ENCODE measurements at places on chromosomes 3 and 15. TPM values are rescaled to one million over a fixed set of nuclear protein-coding genes. Genes with fewer than 3 reads are reported as not detected.

- H3K36me3 ChIP-seq = 0 out of 2 replicates have a peak, but pooled peaks cover under 1% of the 10 kb centered on the region
- no peaks in the 10 kb centered on the region for H3K4me1 ChIP-seq
- no peaks in the 10 kb centered on the region for H3K27me3 ChIP-seq
- no peak overlapping the region for H3K4me3 ChIP-seq
Observed at GRCh38 chr15:85571780-85572179, 191.4 kb downstream of the AKAP13 start.

- 0 out of 2 replicates have a peak, but pooled peaks cover 3% of the 10 kb centered on the region for H3K36me3 ChIP-seq
- H3K27me3 ChIP-seq = no peaks in the 10 kb centered on the region
- peaks cover under 1% of the 10 kb centered on the region for H3K4me1 ChIP-seq
- DNase-seq = no peak
- H3K27ac ChIP-seq = no peak overlapping the region
Observed at GRCh38 chr3:194637066-194637465, 3.8 kb upstream of the TMEM44 start.

DNA sequence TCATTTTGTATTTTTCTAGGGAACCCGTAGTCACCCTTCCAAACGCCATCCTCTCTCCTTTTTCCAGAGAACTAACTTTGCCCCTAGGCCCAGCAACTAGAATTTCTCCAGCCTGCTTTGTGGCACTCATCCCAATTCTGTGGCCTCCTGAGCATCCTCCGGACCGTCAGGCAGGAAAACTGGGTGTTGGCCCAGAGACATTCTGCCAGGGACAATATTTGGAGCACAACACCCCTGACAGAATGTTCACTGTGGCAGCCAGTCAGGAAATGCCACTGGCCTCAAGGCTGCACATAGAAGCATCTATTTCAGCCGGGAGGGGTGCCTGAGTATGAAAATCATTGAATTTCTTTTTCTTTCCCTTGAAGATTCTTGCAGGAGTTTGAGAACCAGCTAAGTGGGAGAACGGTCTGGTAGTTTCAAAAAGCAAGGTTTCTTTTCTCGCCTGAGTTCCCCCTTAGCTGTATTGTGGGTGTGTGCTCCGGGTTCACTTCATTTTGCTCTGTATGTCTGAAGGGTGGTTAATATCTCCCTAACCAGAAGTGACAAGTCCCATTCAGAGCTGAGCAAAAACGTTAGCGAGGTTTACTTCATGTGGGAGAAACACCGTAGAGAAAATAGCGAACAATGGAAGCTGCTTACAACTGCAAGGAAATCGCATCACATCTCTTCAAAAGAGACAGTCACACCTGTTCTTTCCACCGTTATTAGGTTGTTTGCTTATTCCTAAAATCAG lies 108.1 kb upstream of the TPM1 start:
- no peaks in the 10 kb centered on the region for H3K27me3 ChIP-seq
- H3K4me3 ChIP-seq = no peak overlapping the region
- H3K27ac ChIP-seq = peak overlapping the region; percentile 14
- no peaks in the 10 kb centered on the region for H3K36me3 ChIP-seq

DNA sequence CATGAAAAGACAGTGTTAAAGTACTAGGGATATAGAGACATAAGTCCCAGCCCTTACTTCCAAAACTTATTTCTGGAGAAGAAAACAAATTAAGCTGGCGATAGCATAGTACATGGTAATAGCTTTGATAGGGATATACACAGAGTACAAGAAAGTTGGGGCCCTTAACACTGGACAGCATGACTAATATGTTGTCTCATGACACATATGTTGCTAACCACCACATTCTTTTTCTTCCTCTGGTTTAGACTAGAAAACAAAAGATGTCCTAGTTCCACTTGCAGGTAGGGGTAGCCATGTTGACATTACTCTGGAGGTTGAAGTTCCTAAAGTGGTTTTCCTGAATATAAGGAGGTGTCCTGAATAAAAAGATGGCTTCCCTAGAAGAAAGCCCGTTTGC lies 75.3 kb downstream of the RFX7 start:
- no peak for DNase-seq
- no peaks in the 10 kb centered on the region for H3K27me3 ChIP-seq
- no peak overlapping the region for H3K27ac ChIP-seq
- peaks cover 3% of the 10 kb centered on the region for H3K36me3 ChIP-seq
- no peak overlapping the region for H3K4me3 ChIP-seq

GRCh38 chr15:84752700-84753099 lies 4.3 kb downstream of the ZNF592 start:
- H3K27ac ChIP-seq = no peak overlapping the region
- peaks cover 27% of the 10 kb centered on the region for H3K4me1 ChIP-seq
- DNase-seq = no peak
- H3K27me3 ChIP-seq = no peaks in the 10 kb centered on the region
- no peak overlapping the region for H3K4me3 ChIP-seq
- no peaks in the 10 kb centered on the region for H3K36me3 ChIP-seq

- DNase-seq = no peak
- H3K27ac ChIP-seq = no peak overlapping the region
- no peaks in the 10 kb centered on the region for H3K27me3 ChIP-seq
- H3K4me1 ChIP-seq = no peaks in the 10 kb centered on the region
- H3K4me3 ChIP-seq = no peak overlapping the region
- no peaks in the 10 kb centered on the region for H3K36me3 ChIP-seq
Observed at GRCh38 chr3:104044002-104044401, 1322.7 kb upstream of the ALCAM start.

GRCh38 chr3:82618594-82618993 lies 857.1 kb upstream of the GBE1 start:
- H3K4me3 ChIP-seq = no peak overlapping the region
- no peaks in the 10 kb centered on the region for H3K36me3 ChIP-seq
- H3K27me3 ChIP-seq = no peaks in the 10 kb centered on the region
- H3K27ac ChIP-seq = no peak overlapping the region
- no peaks in the 10 kb centered on the region for H3K4me1 ChIP-seq
- DNase-seq = no peak

GRCh38 chr3:24454856-24455255 lies 39.8 kb downstream of the THRB start:
- no peak overlapping the region for H3K4me3 ChIP-seq
- H3K27me3 ChIP-seq = no peaks in the 10 kb centered on the region
- H3K27ac ChIP-seq = no peak overlapping the region
- no peaks in the 10 kb centered on the region for H3K36me3 ChIP-seq

GRCh38 chr15:91100814-91101607 lies 954 bp downstream of the SV2B start:
- no peak for DNase-seq
- no peaks in the 10 kb centered on the region for H3K36me3 ChIP-seq
- H3K27ac ChIP-seq = no peak overlapping the region
- peak overlapping the region; percentile 57 for H3K4me3 ChIP-seq
- H3K27me3 ChIP-seq = peaks cover 50% of the 10 kb centered on the region
- H3K4me1 ChIP-seq = no peaks in the 10 kb centered on the region

GRCh38 chr3:33363113-33363800 lies 76.9 kb downstream of the UBP1 start:
- no peak overlapping the region for H3K4me3 ChIP-seq
- H3K36me3 ChIP-seq = no peaks in the 10 kb centered on the region
- DNase-seq = no peak
- H3K27ac ChIP-seq = no peak overlapping the region

GRCh38 chr15:27490867-27491595 lies 520.0 kb downstream of the GABRG3 start:
- H3K27ac ChIP-seq = no peak overlapping the region
- no peaks in the 10 kb centered on the region for H3K27me3 ChIP-seq
- H3K4me3 ChIP-seq = no peak overlapping the region
- no peak for DNase-seq

DNA sequence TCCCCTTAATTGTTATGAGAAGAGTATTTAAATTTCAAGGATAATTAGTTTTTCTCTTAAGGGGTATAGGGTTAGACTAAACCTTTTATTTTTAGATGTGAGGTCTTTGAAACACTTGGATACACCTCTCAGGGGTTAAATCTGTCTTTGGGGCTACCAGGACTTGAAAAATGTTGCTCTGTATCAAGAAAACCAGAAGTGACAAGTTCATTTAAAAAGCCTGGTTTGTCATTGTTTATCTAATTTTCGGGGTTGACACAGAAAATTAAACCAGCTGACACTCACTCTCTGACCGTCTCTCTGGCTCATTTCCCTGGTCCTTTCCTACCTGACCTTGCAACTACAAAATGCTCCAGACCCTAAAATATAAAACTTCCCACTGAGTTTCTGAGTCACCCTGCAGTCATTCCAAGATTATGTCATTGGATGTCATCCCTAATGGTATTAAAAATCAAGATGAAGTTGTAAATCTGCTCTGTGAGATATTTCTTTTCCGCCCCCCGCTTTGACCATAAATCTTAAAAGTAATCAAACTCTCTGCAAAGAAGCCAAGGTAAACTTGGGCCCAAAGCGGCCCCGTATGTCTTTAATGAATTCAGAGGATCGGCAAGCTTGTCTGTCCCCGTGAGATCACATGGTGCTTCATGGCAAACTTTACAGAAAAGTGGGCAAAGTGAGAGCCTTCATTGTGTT lies 32.9 kb upstream of the SKOR1 start:
- no peak overlapping the region for H3K4me3 ChIP-seq
- H3K36me3 ChIP-seq = no peaks in the 10 kb centered on the region
- no peak for DNase-seq
- no peaks in the 10 kb centered on the region for H3K27me3 ChIP-seq
- no peak overlapping the region for H3K27ac ChIP-seq

DNA sequence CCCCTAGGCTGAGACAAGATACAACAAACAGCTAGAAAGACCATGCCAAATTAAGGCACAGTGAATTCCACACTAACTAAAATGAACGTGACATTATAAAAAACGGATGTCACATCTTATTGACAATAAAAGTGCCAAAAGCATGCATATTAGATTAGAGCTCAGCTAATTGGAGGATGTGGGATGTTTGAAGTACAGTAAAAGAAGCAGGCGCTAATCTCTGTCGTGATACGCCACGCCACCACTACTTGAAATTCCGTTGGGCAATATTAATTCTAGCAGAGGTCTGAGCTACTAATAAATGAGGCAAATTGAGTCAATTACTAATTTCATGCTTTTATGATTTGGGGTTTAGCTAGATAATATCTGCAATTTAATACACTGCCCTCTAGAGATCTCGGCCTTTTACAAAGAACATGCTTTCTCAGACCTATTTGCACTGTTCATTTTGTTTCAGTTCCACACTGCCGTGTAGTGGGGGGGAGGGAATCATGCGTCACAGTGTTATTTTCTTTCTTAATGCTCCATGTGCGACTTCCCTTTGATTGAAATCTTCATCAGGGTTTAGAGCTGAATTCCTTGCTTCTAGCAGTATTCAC lies 52.9 kb upstream of the ROBO2 start:
- no peaks in the 10 kb centered on the region for H3K4me1 ChIP-seq
- no peaks in the 10 kb centered on the region for H3K36me3 ChIP-seq
- no peak for DNase-seq
- H3K4me3 ChIP-seq = no peak overlapping the region
- H3K27me3 ChIP-seq = no peaks in the 10 kb centered on the region

DNA sequence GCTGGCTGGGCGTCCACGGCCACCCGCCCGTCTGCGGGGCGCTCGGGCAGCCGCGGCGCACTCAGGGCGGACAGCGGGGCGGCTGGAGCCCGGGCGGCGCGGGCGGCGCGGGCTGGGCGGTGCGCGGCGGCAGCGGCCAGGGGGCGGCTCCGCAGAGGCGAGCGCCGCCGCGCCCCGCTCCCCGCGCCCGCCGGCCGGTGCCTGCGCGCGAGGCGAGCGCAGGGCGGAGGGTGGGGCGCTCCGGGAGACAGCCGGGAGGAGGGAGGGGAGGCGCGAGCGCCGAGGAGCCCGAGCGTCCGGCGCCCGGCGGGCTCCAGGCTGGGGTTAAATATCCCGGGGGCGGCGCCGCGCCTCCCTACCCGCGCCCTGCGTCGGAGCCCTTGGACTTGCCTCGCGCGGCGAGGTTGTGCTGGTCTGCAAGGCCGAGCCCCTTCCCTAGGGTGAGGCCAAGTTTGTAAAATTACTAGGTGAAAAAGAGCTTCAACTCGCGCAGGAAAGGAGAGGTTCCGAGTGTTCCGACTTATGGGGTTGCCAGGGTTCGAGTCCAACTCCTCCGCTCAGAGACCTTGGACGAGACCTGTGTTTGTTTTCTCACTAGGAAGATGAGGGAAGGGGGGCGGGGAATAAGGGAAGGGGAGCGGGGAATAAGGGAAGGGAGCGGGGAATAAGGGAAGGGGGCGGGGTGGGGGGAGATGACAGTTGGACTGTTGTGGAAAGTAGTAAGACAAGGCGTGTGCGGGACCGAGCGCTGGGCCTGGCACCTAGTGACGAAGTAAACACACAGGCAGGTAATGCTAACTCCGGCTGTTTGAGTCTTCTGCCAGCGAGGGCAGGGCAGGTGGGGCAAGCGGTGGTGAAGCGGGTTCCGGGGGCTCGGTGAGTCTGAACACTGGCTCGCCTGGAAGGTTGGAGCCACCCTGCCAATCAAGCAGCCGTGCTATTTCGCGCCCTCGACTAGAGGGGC lies at the start of gene TNFAIP8L3:
TNFAIP8L3 (minus strand) TSS at position 301 of the 964 bp plus-strand sequence. CDS start 311 bp downstream, outside the sequence.
- no peak within 1 kb of the TSS for H3K27ac ChIP-seq
- H3K4me3 ChIP-seq = peak within 1 kb of the TSS; percentile 57
- no peak for DNase-seq
- H3K4me1 ChIP-seq = no peaks in the 10 kb centered on the region

DNA sequence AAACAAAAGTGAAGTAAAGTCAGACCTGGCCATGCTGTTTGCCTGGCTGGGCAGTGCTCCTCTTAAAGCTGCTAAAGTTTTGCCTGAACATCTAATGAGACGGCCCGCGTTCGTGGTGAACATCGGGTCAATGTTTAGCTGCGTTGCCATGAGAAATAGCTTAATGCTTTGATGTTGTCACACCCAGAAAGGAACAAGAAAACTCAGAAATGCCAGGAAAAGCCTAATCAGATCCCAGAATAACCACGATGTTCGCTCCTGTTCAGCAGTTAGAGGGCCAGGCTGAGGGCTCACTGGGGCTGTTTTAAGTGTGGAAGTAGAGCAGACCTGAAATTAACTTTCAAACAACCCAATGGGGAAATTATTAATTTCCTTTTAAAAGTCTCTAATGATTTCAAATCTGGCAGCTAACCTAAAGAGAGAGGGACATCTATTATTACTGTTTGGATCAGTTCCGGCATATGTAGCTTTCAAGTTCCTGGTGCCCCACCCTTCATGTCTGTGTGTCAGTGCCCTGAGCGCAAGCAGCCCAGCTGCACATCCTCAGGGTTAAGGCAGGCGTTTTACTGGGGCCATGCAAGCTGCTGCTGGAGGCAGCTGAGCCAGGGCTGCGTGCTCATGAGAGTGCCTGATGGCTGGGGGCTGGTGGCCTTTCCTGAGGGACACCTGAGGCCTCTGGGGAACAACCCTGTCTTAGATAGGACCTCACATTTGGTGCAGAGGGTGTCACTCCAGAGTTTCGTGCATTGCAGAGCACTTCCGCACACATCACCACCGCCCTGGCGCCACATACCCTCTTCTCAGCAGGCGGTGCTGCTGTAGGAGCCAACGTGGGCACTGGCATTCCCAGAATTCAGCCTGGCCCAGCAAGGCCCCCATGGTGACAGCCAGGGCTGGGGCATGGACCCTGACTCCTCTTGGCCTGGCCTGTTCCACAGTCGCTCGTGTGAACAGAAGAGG lies 76.6 kb downstream of the LRRK1 start:
- H3K27ac ChIP-seq = peak overlapping the region; percentile 91
- H3K4me3 ChIP-seq = no peak overlapping the region
- H3K4me1 ChIP-seq = peaks cover 35% of the 10 kb centered on the region
- no peak for DNase-seq
- H3K27me3 ChIP-seq = no peaks in the 10 kb centered on the region

MINAR1 gene
- total RNA-seq = 0.62 TPM

PIK3CB gene
- 73.9 TPM for total RNA-seq

ACOX2 gene
- total RNA-seq = 3.2 TPM

SEMA6D gene
- total RNA-seq = 0.03 TPM

PLA2G4E gene
- not detected for total RNA-seq

TTC21A gene
- total RNA-seq = 7.7 TPM

ROPN1 gene
- not detected for total RNA-seq

C3orf22 gene
- not detected for total RNA-seq

PLIN1 gene
- total RNA-seq = 0.44 TPM

CLDN1 gene
- total RNA-seq = 30.9 TPM
